ENCODE measurements at places on chromosomes 12 and 14.

DNA sequence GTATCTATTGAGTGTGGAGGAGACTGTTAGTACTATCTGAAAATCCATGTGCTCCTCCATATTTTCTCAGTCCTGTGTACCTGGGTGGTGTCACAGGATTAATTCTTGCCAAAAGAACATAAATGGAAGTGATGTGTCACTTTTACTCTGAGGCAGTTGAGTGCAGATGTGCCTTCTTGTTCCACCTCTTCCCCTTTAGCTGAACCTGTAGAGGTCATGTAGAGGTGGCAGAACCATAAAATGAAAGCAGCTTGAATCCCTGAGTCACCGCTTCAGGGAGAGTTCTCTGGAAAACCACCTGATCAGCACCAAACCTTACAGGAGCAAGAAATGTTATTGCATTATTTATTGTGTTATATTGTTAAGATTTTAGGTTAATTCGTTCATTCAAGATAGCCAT is 14.7 kb upstream of the SLC25A3 start:
- H3K27me3 ChIP-seq: no peaks in the 10 kb centered on the region
- no peak overlapping the region for H3K27ac ChIP-seq

DNA sequence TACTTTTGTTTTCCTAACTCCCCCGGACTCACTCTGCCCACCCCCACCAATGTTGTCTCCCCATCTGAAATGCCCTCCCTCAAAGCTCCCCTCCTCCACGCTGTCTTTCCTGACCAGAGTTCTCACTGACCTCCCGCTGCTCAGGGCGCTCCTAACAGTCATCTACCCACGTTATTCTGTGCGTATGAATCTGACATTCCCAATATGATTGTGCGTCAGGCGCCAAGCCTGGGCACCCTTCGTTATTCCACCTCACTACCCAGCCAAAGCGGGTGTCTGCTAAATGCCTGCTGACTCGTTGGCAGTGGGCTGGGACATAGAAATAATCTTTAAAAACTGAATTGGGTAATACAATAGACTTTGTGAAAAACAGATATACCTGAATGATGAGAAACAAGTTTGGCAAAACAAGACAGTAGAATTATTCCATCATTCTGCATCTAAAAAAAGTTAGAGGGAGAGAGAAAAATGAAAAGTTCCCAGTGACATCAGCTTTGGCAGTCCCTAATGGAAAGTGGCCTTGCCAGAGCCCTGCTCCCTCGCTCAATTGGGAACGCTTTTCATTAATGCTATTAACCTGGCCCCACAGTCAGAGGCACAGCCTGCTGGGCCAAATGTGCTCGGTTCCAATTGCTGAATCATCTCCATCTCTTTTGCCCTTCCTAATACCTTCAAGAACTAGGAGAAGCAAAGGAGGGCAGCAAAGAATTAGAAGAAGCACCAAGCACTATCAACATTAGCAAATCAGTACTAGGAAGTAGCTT is 74.0 kb upstream of the PLXNC1 start:
- no peaks in the 10 kb centered on the region for H3K27me3 ChIP-seq
- DNase-seq: no peak
- peaks cover 16% of the 10 kb centered on the region for H3K4me1 ChIP-seq
- H3K36me3 ChIP-seq: no peaks in the 10 kb centered on the region

- DNase-seq: peak; percentile 40
- H3K36me3 ChIP-seq: no peaks in the 10 kb centered on the region
- H3K27ac ChIP-seq: peak overlapping the region; percentile 89
- H3K4me3 ChIP-seq: peak overlapping the region; percentile 96
- no peaks in the 10 kb centered on the region for H3K27me3 ChIP-seq
- H3K4me1 ChIP-seq: peaks cover 9% of the 10 kb centered on the region
Observed at GRCh38 chr14:77097006-77097699, 905 bp upstream of the CIPC start.

GRCh38 chr12:51973560-51973959 is 22.1 kb downstream of the ACVR1B start:
- DNase-seq: no peak
- peak overlapping the region; percentile 17 for H3K27ac ChIP-seq
- no peak overlapping the region for H3K4me3 ChIP-seq
- no peaks in the 10 kb centered on the region for H3K27me3 ChIP-seq
- peaks cover 2% of the 10 kb centered on the region for H3K36me3 ChIP-seq
- H3K4me1 ChIP-seq: peaks cover 34% of the 10 kb centered on the region

DNA sequence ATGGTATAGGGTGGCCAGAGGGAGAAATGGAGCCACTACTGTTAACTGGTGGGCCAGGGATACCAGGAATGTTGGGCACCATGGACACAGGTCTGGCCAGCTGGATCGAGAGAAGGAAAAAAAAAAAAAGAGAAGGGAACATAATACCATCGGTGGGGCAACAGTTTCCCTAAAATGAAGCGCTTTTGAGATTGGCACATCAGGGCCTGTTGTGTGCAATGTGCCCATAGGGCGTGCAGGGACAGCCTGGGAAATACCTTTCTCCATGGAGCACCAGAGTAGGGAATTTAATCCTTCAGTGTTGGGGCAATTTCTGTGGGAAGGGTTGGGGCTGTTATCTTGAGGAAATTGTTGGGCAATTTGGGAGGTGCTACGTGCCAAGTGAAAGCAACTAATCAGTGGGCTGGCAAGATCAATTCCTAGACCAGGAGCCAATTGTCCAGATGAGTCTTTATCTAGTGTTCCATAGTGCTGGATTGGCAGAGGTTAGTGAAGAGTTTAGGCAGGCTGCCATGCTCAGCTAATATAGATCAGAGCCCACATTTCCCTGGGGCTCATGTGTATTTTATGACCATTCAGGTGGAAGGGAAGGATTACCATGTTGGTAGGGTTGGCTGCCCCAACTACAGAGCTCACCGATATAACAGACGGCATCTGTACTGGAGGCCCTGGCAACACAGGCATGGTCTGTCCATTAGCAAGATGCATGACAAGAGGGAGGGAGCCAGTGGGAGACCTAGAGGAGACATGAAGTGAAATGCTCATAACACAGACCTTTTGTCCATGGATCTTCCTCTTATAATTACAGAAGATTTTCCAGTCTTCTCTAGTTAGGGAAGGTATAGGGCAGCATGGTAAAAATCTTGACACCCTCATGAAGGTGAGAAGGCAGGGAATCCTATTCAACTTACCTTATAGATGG is 25.5 kb upstream of the NPFF start:
- H3K4me3 ChIP-seq: no peak overlapping the region
- peaks cover 8% of the 10 kb centered on the region for H3K36me3 ChIP-seq
- no peak for DNase-seq
- no peaks in the 10 kb centered on the region for H3K4me1 ChIP-seq
- H3K27ac ChIP-seq: no peak overlapping the region

GRCh38 chr12:13962699-13963098 is 18.7 kb downstream of the GRIN2B start:
- H3K4me1 ChIP-seq: no peaks in the 10 kb centered on the region
- H3K27ac ChIP-seq: no peak overlapping the region
- DNase-seq: peak; percentile 62

- H3K4me3 ChIP-seq: no peak overlapping the region
- no peak overlapping the region for H3K27ac ChIP-seq
- H3K4me1 ChIP-seq: no peaks in the 10 kb centered on the region
- no peak for DNase-seq
- H3K36me3 ChIP-seq: no peaks in the 10 kb centered on the region
Observed at GRCh38 chr14:96268431-96269358, 12.7 kb downstream of the BDKRB1 start.

DNA sequence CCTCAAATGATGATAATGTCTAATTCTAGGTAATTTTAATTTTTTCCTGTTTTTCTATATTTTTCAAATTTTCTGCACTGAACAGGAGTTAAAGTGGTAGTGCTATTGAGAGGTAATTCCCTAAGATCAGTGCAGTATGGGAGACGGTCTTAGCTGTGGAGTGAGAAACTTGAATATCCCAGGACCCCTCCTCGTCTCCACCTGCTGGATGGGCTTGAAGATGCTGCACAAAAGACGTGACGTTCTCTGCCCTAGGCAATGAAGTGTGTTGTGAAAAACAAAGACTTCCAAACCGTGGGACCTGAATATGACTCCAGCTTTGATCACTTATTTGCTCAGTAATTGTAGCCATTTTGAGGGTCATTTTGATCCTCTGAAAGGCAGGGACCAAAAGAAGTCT is 298.1 kb downstream of the VRK1 start:
- no peak overlapping the region for H3K4me3 ChIP-seq
- H3K27me3 ChIP-seq: no peaks in the 10 kb centered on the region
- H3K27ac ChIP-seq: no peak overlapping the region
- no peaks in the 10 kb centered on the region for H3K36me3 ChIP-seq
- DNase-seq: peak; percentile 16

DNA sequence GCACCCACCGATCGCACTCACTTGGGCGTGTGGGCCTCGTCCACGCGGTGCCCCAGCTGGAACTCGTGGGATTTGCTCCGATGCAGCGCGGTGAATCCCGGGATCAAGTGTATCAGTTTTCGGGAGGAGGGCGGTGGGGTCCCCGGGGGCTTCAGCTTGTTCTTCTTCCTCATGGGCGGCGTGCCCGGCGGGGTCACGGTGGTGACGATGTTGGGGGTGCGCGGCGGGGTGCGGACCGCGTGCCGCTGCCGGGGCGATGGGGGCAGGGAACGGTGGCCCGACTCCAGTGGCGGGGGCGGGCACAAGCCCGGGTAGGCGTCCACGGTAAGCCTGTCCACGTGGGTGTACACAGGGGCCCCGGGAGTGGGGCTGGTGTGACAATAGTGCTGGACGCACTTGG is 207.8 kb downstream of the KSR2 start:
- H3K36me3 ChIP-seq: no peaks in the 10 kb centered on the region
- no peaks in the 10 kb centered on the region for H3K4me1 ChIP-seq
- no peak overlapping the region for H3K4me3 ChIP-seq
- no peak for DNase-seq

GRCh38 chr12:130945786-130946492 is 7.8 kb upstream of the ADGRD1 start:
- DNase-seq: no peak
- no peaks in the 10 kb centered on the region for H3K36me3 ChIP-seq
- no peak overlapping the region for H3K27ac ChIP-seq
- no peaks in the 10 kb centered on the region for H3K27me3 ChIP-seq
- no peak overlapping the region for H3K4me3 ChIP-seq
- no peaks in the 10 kb centered on the region for H3K4me1 ChIP-seq

GRCh38 chr12:12562016-12562483 is 613 bp downstream of the DUSP16 start:
- H3K27me3 ChIP-seq: no peaks in the 10 kb centered on the region
- peak; percentile 81 for DNase-seq
- peaks cover 4% of the 10 kb centered on the region for H3K4me1 ChIP-seq
- H3K27ac ChIP-seq: peak overlapping the region; percentile 97
- no peaks in the 10 kb centered on the region for H3K36me3 ChIP-seq

DNA sequence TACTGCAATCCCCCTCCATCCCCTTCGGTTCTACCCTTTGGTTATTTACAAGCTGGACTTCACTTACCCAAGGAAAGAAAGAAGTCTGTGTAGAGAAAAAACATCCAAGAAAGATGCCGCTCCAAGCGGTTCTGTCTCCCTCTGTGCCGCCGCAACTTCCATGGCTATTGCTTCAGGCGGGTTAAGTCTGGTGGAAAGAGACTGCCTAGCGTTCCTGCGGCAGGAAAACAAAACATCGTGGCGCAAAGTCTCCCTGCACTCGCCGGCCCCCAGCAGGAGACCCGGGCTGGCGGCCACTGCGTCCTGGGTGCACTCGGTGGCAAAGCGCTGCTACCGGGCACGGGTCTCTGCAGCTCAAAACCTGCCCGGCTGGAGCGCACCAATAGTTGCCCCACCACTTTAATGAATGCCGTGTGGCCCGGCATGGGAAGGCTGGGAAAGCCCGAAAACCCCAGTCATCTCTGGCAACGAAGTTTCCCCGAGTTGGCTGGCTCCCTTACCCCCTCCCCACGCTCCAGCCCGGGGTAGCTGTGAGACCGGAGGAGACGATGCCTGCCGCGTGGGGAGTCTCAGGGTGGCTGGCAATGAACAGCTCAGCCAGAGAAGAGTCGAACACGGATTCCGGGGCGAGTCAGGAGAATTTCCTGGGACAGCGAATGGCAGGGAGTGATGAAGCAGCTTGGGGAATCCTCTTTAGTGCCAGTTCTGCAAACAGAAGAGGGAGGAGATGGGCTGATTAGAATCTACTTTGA is 3.5 kb upstream of the KCNK10 start:
- no peak overlapping the region for H3K4me3 ChIP-seq
- no peaks in the 10 kb centered on the region for H3K4me1 ChIP-seq
- peaks cover 54% of the 10 kb centered on the region for H3K27me3 ChIP-seq
- no peaks in the 10 kb centered on the region for H3K36me3 ChIP-seq
- no peak overlapping the region for H3K27ac ChIP-seq
- peak; percentile 23 for DNase-seq

DNA sequence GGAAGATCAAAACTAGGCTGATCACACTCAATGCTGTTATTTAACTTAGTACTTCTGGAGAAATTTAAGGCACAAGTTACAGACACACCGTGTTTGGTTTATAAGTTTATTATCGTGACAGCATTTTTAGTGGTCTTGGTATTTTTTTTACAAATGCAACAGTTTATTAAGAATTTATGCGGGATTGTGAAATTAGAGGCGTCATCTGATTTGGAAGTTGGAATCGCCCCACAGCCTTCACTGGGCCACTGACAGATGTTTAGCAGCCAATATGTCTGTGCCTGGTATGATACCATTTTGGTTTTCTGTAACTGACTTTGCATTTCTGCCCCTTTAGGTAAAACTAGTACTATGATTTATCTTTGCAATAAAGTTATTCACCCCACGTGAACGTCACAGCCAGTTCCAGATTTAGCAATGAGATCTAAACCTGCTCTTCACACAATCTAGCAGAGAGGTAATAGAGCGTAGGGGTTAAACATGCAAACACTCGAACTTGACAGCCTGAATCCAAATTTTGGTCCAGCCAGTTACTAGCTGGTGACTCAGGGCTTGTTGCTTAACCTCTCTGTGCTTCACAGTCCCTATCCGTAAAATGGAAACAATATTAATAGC is 73.2 kb upstream of the SSTR1 start:
- no peaks in the 10 kb centered on the region for H3K27me3 ChIP-seq
- no peak for DNase-seq
- no peak overlapping the region for H3K27ac ChIP-seq
- H3K4me3 ChIP-seq: no peak overlapping the region
- no peaks in the 10 kb centered on the region for H3K4me1 ChIP-seq

- no peaks in the 10 kb centered on the region for H3K4me1 ChIP-seq
- no peaks in the 10 kb centered on the region for H3K27me3 ChIP-seq
- H3K36me3 ChIP-seq: no peaks in the 10 kb centered on the region
- no peak overlapping the region for H3K27ac ChIP-seq
Observed at GRCh38 chr12:125271892-125272291, 206.7 kb downstream of the AACS start.

- H3K4me3 ChIP-seq: peak overlapping the region; percentile 91
- no peak overlapping the region for H3K27ac ChIP-seq
- no peaks in the 10 kb centered on the region for H3K4me1 ChIP-seq
- no peaks in the 10 kb centered on the region for H3K27me3 ChIP-seq
- peak; percentile 57 for DNase-seq
Observed at GRCh38 chr12:50505675-50506530, 1.1 kb downstream of the DIP2B start.

DNA sequence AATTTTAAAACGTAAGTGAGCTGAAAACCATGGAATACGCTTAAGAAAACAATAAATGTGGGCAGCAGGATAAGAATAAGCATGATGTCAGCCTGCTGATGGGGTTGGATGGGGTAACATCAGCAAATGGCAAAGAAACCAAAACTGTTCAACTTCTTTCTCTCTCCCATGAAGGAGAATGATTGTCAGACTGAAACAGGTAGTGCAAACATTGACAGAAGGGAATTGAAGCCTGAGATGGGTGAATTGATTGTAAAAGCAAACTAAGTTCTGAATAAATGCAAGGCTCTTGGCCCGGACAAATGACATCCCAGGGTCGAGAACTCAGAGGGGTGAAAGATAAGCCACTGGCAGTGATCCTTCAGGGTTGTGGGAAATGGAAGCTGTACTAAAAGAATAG is 182.6 kb downstream of the ETV6 start:
- DNase-seq: no peak
- peaks cover 12% of the 10 kb centered on the region for H3K4me1 ChIP-seq
- H3K4me3 ChIP-seq: no peak overlapping the region
- no peaks in the 10 kb centered on the region for H3K36me3 ChIP-seq
- H3K27ac ChIP-seq: no peak overlapping the region

Data from mesendoderm (in vitro differentiated cells).